Large intestine (tissue), 12 donors: ENCODE measurements at places on chromosomes 5 and 9.

GRCh38 chr5:65480306-65480865, 1.3 kb downstream of the ADAMTS6 start:
- DNase-seq = no peak
- no peaks in the 10 kb centered on the region for H3K27me3 ChIP-seq
- peak overlapping the region; percentile 45 for H3K27ac ChIP-seq

GRCh38 chr5:143716881-143717280, 95.1 kb upstream of the HMHB1 start:
- H3K27ac ChIP-seq = no peak overlapping the region
- no peaks in the 10 kb centered on the region for H3K36me3 ChIP-seq
- no peak for DNase-seq
- H3K27me3 ChIP-seq = no peaks in the 10 kb centered on the region
- H3K4me1 ChIP-seq = no peaks in the 10 kb centered on the region

GRCh38 chr5:96854067-96854466, 22.2 kb upstream of the ERAP2 start:
- no peaks in the 10 kb centered on the region for H3K27me3 ChIP-seq
- DNase-seq = no peak
- peaks cover 18% of the 10 kb centered on the region for H3K4me1 ChIP-seq
- peak overlapping the region; percentile 90 for H3K27ac ChIP-seq

GRCh38 chr9:127847178-127847510, 7.3 kb downstream of the ENG start:
- H3K4me3 ChIP-seq = no peak overlapping the region
- no peak overlapping the region for H3K27ac ChIP-seq
- H3K36me3 ChIP-seq = peaks cover 3% of the 10 kb centered on the region
- H3K27me3 ChIP-seq = no peaks in the 10 kb centered on the region

- H3K36me3 ChIP-seq = no peaks in the 10 kb centered on the region
- no peak for DNase-seq
- no peaks in the 10 kb centered on the region for H3K4me1 ChIP-seq
- H3K27ac ChIP-seq = no peak overlapping the region
Measured at GRCh38 chr9:105646879-105647594, 15.2 kb upstream of the TAL2 start.

- no peak overlapping the region for H3K27ac ChIP-seq
- peaks cover 2% of the 10 kb centered on the region for H3K4me1 ChIP-seq
Measured at GRCh38 chr5:181186986-181187499, 18.0 kb downstream of the TRIM7 start.

GRCh38 chr9:129330711-129331492, 152.8 kb upstream of the IER5L start:
- H3K27ac ChIP-seq = no peak overlapping the region
- peaks cover 30% of the 10 kb centered on the region for H3K4me1 ChIP-seq
- no peak for DNase-seq
- no peak overlapping the region for H3K4me3 ChIP-seq
- no peaks in the 10 kb centered on the region for H3K36me3 ChIP-seq

GRCh38 chr5:180910182-180910581, 11.2 kb downstream of the BTNL8 start:
- no peak overlapping the region for H3K27ac ChIP-seq
- DNase-seq = no peak
- no peaks in the 10 kb centered on the region for H3K4me1 ChIP-seq
- H3K27me3 ChIP-seq = no peaks in the 10 kb centered on the region
- no peak overlapping the region for H3K4me3 ChIP-seq
- H3K36me3 ChIP-seq = peaks cover 57% of the 10 kb centered on the region

DNA sequence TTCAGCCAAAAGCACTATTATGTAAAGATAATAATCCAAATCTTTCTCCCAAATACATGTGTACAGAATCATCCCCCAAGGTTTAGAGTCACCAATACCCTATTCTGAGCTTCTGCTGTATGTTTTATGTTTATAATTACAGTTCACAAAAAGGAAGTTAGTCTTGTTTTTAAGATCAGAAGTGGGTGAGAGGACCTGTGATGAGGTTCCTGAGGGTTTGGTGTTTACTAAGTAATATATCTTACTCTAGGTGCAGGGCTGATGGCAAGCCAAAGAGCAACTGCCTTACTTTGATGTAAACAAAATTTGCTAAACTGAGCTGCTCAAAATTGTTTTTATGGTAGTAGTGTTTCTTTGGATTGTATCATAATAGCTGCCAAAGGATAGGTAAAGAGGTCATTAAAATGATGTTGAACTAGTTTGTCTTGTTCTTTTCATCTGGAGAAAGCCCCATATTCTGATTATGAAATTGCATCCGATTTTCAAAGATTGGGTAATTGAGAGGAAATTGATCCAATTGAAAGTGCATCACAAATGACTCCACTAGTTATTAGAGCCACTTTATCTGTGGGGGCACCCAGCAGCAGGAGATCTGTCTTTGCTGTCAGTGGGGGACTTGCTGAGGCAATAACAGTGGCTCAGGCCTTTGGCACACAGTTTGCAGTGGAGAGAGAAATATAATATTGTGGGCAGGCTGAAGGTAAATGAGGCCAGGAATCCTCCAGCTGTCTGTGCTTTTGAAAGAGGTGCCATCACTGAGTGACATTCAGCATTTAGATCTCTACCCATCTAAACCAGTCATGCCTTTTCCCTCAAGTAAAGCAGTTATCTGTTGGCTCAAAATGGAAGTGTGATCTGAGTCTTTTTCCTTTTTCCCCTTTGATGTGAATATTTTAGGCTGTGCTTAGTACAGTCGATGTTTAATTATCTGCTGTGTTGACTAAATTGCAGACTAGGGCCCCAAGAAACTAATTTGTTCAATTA, 14.1 kb downstream of the TRIM32 start:
- peaks cover 4% of the 10 kb centered on the region for H3K4me1 ChIP-seq
- no peak overlapping the region for H3K27ac ChIP-seq
- no peaks in the 10 kb centered on the region for H3K27me3 ChIP-seq
- DNase-seq = no peak

- no peak overlapping the region for H3K27ac ChIP-seq
- no peak overlapping the region for H3K4me3 ChIP-seq
- H3K4me1 ChIP-seq = no peaks in the 10 kb centered on the region
Measured at GRCh38 chr5:178116143-178116885, 3.0 kb downstream of the N4BP3 start.

GRCh38 chr5:15001517-15001916, 129.9 kb upstream of the ANKH start:
- no peaks in the 10 kb centered on the region for H3K27me3 ChIP-seq
- no peak for DNase-seq
- peaks cover 2% of the 10 kb centered on the region for H3K4me1 ChIP-seq

DNA sequence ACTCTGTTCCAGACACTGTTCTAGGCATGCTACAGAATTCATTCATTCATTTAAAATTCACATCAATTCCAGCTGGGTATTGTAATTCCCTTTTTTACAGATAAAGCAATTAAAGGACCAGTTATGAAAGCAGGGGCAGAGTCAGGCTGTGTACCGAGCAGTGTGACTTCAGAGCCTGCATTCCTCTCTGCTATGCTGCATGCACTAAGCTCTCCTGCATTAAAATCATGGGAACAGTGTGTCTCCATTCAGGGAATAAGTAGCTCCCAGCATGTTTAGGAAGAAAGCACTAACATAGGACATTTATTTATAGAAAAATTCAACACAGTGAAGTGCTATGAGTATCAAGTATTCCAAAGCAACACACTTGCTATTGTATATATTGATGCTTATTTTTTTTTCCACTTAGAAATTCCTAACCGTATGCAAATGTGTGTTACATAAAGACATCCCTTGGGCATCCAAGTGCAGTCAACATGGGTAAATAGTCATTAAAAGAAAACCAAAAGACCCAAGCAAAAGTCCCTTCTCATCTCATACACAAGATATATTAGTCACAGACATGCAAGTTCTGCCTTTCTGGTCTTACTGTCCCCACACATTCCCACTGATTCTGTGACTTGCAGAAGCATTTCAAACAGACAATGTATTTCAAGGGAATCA, 173.7 kb downstream of the GABRB2 start:
- DNase-seq = no peak
- H3K36me3 ChIP-seq = no peaks in the 10 kb centered on the region
- no peak overlapping the region for H3K27ac ChIP-seq

- no peaks in the 10 kb centered on the region for H3K27me3 ChIP-seq
- H3K4me3 ChIP-seq = no peak overlapping the region
- DNase-seq = no peak
- H3K27ac ChIP-seq = no peak overlapping the region
Measured at GRCh38 chr9:76352026-76352620, 42.1 kb downstream of the RFK start.

GRCh38 chr5:2011481-2012411, 129.0 kb upstream of the IRX4 start:
- no peak overlapping the region for H3K4me3 ChIP-seq
- no peak for DNase-seq
- H3K36me3 ChIP-seq = no peaks in the 10 kb centered on the region
- no peaks in the 10 kb centered on the region for H3K4me1 ChIP-seq

- H3K36me3 ChIP-seq = no peaks in the 10 kb centered on the region
- peak; percentile 19 for DNase-seq
- H3K4me3 ChIP-seq = no peak overlapping the region
- no peak overlapping the region for H3K27ac ChIP-seq
Measured at GRCh38 chr9:104682642-104683041, 11.7 kb upstream of the OR13D1 start.

- DNase-seq = no peak
- H3K36me3 ChIP-seq = no peaks in the 10 kb centered on the region
- no peak overlapping the region for H3K4me3 ChIP-seq
- peaks cover 39% of the 10 kb centered on the region for H3K27me3 ChIP-seq
Measured at GRCh38 chr9:89174291-89174690, 4.3 kb downstream of the SHC3 start.

DNA sequence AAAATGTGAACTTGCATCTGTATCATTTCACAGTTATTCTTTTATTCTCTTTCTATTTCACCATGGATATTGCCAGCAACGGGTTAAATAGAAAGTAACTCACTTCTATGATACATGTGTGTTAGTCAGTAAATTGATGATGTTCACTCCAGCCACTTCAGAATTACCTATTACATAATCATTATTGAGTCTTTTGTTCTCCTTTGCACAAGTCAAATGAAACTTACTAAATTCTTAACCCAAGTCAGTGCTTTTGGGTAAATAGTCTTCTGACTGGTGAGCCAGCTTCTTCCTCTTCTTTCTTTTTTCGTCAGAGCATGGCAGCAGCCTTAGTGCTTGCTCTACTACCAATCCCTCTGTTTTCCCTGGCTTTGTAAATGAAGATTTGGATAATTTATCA, 344.3 kb downstream of the RAB3C start:
- no peak overlapping the region for H3K4me3 ChIP-seq
- H3K36me3 ChIP-seq = no peaks in the 10 kb centered on the region
- H3K27ac ChIP-seq = no peak overlapping the region
- H3K27me3 ChIP-seq = peaks cover 2% of the 10 kb centered on the region
- H3K4me1 ChIP-seq = no peaks in the 10 kb centered on the region

GRCh38 chr9:546797-547223, 294.7 kb upstream of the DMRT1 start:
- H3K27ac ChIP-seq = no peak overlapping the region
- H3K4me3 ChIP-seq = no peak overlapping the region
- no peaks in the 10 kb centered on the region for H3K27me3 ChIP-seq
- peaks cover 3% of the 10 kb centered on the region for H3K36me3 ChIP-seq
- H3K4me1 ChIP-seq = peaks cover 9% of the 10 kb centered on the region
- peak; percentile 43 for DNase-seq

DNA sequence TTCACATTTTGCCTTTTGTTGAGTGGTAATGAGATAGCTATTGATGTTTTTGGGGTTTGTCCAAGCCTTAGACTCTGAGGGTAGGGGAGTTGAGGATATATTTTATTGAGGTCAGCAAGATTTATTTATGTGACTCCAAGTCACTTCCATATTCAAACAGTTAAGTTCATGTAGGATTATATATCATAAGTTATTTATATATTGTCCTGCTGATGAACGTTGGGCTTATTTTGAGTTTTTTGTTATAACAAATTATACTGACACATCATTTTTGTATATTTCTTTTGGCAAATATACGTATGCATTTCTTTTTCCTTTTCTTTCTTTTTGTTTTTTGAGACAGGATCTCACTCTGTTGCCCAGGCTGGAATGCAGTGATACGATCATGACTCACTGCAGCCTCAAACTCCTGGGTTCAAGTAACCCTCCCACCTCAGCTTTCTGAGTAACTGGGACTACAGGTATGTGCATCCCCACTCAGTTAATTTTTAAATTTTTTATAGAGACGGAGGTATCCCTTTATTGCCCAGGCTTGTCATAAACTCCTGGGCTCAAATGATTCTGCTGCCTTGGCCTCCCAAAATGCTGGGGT, 23.5 kb upstream of the IL12B start:
- H3K36me3 ChIP-seq = no peaks in the 10 kb centered on the region
- no peak for DNase-seq
- peaks cover 3% of the 10 kb centered on the region for H3K27me3 ChIP-seq
- H3K4me3 ChIP-seq = no peak overlapping the region

- no peaks in the 10 kb centered on the region for H3K36me3 ChIP-seq
- no peaks in the 10 kb centered on the region for H3K27me3 ChIP-seq
- DNase-seq = no peak
- no peak overlapping the region for H3K4me3 ChIP-seq
- peaks cover 28% of the 10 kb centered on the region for H3K4me1 ChIP-seq
Measured at GRCh38 chr9:132797861-132798659, 80.0 kb downstream of the AK8 start.

DNA sequence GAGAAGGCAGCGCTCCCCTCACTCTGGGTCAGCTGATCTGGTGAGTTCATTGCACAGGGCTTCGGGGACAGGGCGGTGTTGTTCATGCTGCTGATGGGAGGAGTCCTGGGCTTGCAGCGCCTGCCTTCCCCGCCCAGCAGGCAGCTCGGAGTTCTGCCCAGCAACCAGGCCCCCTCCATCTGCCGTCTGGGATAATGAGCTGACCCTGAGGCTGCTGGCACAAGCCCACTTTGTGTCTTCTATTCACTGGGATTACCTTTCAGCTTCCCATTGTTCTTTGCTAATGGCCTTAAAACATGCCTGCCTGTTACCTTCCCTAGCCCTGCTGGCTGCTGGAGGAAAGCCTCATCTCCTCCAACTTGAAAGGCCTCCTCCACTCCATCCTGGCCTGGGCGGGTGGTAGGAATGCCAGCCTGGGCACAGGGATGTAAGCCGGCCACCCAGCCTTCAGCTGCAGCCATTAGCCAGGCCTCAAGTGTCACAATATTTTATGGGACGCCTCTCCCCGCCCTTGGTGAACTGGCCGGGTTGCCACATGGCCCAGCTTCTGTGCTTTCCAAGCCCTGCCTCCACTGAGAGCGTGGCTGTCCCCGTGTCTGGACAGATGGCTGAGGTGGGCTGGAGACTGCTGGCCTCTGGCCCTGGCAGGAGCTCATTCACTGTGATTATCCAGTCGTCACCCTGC, 70.4 kb downstream of the GADD45G start:
- DNase-seq = peak; percentile 65
- peak overlapping the region; percentile 28 for H3K27ac ChIP-seq
- H3K36me3 ChIP-seq = no peaks in the 10 kb centered on the region
- H3K27me3 ChIP-seq = no peaks in the 10 kb centered on the region
- peaks cover 26% of the 10 kb centered on the region for H3K4me1 ChIP-seq
- H3K4me3 ChIP-seq = no peak overlapping the region

- no peak overlapping the region for H3K27ac ChIP-seq
- no peaks in the 10 kb centered on the region for H3K27me3 ChIP-seq
- peaks cover 16% of the 10 kb centered on the region for H3K36me3 ChIP-seq
- H3K4me3 ChIP-seq = no peak overlapping the region
- DNase-seq = no peak
Measured at GRCh38 chr9:13146840-13147239, 132.7 kb downstream of the MPDZ start.

GRCh38 chr5:44783634-44784315, 25.0 kb upstream of the MRPS30 start:
- H3K27ac ChIP-seq = no peak overlapping the region
- no peaks in the 10 kb centered on the region for H3K36me3 ChIP-seq
- H3K4me1 ChIP-seq = no peaks in the 10 kb centered on the region
